Heart right ventricle (tissue), 16 donors: ENCODE measurements at places on chromosomes 11 and 22. TPM values are rescaled to one million over a fixed set of nuclear protein-coding genes. Genes with fewer than 3 reads are reported as not detected.
A peak's percentile ranks its signal among the peaks of the same experiment; 100 is the strongest.

DNA sequence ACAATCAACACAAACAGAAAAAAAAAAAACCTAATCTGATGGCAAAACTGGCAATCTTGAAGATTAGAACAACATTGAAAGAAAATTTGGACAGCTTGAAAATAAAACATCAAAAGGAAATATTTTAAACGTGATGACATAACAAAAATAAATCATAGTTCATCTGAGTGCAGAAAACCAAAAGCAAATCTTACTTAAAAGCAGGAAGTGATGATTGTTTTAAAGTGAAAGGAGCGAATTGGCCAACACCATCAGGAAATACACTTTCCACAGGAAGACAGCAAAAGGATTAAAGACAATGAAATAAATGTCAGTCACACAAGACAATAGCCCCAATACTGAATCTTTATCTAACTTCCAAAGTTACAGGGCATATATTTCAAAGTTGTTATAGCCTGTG is 696.5 kb upstream of the CHORDC1 start:
- DNase-seq, result no peak

GRCh38 chr11:20973940-20974559 is 304.7 kb downstream of the NELL1 start:
- no peak for DNase-seq

DNA sequence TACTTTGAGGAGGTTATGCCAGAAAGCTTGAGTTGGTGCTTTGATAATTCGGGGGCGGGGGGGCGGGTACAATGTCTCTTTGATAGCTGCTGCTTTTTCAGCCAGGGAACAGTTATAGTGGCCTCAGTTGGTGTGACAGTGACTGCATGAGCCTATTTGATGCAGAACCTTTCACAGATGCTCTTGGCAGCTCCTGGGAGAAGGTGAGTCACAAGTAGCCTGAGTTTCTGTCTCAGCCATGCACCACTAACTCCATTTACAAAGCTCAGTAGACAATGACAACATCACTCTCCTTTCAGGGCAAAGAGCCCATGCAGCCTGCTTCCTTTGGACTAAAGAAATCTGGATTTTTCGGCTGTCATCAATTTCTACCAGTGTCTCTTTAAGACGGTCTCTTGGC is 42.1 kb upstream of the SEZ6L start:
- no peak for DNase-seq

DNA sequence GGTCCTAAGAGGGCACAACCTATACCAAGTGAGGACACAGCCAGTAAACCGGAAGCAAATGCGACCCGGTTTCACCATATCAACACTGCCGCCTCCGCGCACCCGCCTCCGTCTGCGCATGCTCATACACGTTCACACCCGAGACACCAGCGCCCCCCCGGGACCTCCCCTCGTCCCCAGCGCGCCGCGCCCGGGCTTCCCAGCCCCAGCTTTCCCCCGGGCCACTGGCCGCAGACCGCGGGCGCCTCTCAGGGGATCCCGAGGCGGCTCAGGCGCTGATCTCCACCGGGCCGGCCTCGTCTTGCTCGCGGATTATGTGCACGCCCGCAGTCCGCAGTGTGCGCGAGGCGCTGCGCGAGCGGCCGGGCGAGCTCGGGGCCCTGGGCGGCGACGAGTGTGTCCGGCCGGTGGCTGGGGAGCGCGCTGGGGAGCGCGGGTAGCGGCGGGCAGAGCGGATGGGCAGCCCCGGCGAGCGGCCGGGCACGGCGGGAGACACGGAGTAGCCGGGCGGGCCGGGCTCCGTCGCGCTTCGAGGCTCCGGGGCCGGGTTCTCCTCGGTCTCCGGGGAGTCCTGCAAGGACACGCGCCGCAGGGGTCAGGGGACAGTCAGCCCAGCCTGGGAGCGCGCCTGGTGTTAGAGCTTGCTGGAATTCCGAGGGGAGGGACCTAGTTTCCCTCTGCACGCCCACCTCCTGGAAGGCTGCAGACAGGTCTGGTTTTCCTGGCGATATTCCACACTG is 2.0 kb downstream of the HEPN1 start:
- peak; percentile 86 for DNase-seq

- DNase-seq, result no peak
Measured at GRCh38 chr11:93490996-93491618, 52.1 kb downstream of the SMCO4 start.

GRCh38 chr11:20488352-20488751 is 100.8 kb downstream of the PRMT3 start:
- no peak for DNase-seq

GRCh38 chr11:133950874-133951326 is 5.9 kb downstream of the IGSF9B start:
- DNase-seq, result peak; percentile 65

DNA sequence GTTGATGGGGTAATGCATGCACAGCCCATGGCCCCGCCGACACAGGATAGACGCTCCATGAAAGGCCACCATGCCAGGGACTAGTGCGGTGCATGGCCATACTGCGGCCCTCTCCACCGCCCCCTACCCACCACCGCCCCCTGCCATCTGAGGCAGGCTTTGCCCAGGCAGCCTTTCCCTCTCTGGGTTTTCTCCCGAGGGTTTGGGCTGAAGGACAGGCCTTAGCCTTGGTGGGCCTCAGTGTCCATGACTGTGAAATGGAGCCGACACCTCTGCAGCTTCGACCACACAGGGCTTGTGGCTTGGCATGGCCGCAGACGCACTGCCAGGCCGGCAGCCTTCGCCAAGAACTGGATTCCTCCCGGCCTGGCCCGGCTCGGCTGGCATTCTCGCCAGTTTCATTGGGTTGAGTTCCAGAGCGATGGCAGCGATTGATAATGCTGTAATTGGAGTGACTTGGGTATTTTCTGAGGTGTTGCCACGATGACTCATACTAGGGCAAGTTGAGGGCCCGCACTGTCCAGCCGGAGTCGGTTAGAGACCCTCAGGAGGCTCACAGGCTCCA is 111.3 kb downstream of the WNT7B start:
- DNase-seq, result no peak

DNA sequence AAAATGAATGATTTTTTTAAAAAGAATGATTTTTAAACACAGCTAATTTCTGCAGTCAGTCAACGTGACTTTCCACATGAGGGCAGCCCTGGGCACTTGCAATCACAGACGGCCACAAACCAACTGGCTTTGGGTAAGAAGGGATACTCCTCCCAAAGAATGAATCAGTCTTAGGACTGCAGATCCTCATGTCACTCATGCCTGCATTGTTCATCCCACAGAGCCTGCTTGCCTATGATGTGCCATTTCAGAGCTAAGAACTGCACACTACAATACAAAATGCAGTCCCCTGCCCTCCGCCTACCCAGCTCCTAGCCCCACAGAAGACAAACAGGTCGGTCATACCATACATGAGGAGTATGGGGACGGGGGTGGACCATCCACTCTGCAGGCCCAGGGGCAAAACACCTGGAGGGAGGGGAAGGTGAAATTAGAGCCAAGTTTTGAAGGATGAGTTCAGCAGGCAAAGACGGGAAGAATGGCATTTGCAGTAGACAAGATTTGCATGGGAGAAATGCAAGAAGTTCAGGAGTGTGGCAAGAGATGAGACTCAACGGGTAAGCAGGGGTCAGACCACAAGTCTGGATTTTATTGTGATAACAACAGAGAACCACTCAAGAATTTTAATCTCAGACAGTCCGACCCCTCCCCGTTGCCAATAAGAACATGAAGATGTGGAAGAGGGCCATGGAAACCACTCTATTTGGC is 24.7 kb downstream of the PACSIN2 start:
- DNase-seq, result no peak

GRCh38 chr11:115321605-115322289 is 182.5 kb downstream of the CADM1 start:
- DNase-seq, result no peak

- DNase-seq, result no peak
Measured at GRCh38 chr22:35887296-35887875, 141.2 kb downstream of the RBFOX2 start.

GRCh38 chr22:22748297-22748743 is 103.9 kb downstream of the GGTLC2 start:
- peak; percentile 44 for DNase-seq

Gene KDM4D
- 0.22 TPM for polyA plus RNA-seq

Gene IRF7
- polyA plus RNA-seq, result 48.4 TPM

Gene SYNGR1
- 29.8 TPM for polyA plus RNA-seq
